ENCODE measurements at places on chromosomes 12 and 14. TPM values are rescaled to one million over a fixed set of nuclear protein-coding genes. Genes with fewer than 3 reads are reported as not detected.
A peak's percentile ranks its signal among the peaks of the same experiment; 100 is the strongest.

The MUCL1 gene
- not detected for total RNA-seq

The AICDA gene
- total RNA-seq, result not detected

- no peak for DNase-seq
Measured at GRCh38 chr14:73739174-73739898, 25.2 kb upstream of the PNMA1 start.

DNA sequence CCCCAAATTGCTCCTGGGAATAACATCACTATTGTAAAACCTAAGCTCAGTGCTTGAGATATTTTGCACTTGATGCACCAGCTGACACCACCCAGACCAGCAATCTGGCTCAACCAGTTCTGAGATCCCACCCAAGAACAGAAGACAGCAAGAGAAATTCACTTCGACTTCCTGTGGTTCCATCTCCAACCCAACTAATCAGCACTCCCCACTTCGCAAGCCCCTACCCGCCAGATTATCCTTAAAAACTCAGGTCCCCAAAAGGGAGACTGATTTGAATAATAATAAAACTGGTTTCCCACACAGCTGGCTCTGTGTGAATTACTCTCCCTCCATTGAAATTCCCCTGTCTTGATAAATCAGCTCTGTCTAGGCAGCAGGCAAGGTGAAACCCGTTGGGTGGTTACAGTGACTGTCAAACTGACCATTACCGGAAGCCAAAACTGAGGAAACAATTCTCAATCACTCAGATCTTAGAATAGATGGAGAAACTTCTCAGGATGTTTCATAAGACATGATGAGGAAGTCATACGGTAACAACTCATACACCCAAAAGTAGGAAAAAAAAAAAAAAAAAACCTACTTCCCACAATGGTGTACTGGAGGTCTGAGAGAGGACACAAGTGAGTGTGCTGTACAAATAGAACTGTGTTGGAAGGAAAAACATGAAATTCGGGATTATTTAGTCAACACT lies 92.4 kb downstream of the TMTC1 start:
- peak; percentile 8 for DNase-seq

- DNase-seq, result no peak
Measured at GRCh38 chr14:67928375-67928774, 108.8 kb downstream of the RAD51B start.

- DNase-seq, result peak; percentile 33
Measured at GRCh38 chr12:108955225-108955835, 65.5 kb downstream of the SVOP start.

The IL31 gene
- total RNA-seq, result not detected

The NEUROD4 gene
- total RNA-seq, result not detected

DNA sequence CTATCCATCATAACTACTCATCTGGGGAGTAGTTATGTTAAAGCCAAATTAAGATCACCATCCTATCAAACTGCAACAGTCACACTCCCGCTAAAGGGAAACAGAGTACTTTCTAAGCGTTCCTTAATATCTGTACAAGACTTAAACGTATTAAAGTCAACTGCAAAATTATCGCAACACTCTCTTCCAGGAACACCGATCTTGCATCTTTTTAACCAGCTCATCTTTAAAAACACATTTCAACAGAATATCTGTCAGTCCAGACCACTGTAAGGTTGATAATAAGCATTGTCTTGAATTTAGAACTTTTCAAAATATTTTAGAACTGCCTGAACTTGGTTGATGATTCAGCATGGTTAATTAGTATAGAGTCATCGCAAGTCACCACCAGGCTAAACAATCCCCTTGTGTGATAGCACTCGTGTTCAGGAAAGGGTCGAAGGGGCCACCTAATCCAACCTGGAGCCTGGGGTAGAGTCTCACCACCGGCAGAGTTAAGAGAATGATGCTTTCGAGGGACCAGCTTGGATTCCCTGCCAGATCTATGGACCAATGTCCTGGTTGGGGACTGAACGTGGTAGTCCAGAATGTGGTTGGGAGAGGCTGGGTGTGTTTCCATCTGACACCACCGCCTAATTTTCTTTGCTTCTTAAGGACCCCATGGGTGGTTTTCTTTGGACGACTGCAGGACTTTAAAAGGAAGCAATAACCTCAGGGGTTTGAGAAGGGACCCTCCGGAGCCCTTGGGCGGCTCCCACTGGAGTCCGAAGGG lies 890 bp downstream of the SPTLC2 start:
- peak; percentile 71 for DNase-seq

The ACSS3 gene
- total RNA-seq, result 0.26 TPM

DNA sequence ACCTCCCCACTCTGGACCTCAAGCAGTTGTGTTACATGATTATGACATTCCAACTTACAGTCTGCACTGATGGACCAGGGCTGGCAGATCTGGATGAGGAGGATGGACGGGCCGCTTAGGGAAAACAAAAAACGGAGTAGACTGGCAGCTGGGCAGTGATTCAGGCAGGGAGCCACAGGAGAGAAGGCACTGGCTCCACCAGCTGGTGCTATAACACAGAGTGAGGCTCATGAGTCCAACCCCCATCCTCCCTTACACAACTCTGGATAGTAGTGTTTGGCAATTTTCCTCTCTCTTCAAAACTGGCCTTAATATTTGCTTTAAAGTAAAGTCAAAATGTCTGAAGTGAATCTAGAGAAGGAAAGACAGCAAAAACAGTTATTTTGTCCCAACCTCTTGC lies 9.7 kb upstream of the RIC8B start:
- DNase-seq, result peak; percentile 5

GRCh38 chr12:50275556-50275955 lies 7.8 kb downstream of the LIMA1 start:
- peak; percentile 39 for DNase-seq

- DNase-seq, result no peak
Measured at GRCh38 chr12:129073157-129073915, 220.1 kb downstream of the GLT1D1 start.

DNA sequence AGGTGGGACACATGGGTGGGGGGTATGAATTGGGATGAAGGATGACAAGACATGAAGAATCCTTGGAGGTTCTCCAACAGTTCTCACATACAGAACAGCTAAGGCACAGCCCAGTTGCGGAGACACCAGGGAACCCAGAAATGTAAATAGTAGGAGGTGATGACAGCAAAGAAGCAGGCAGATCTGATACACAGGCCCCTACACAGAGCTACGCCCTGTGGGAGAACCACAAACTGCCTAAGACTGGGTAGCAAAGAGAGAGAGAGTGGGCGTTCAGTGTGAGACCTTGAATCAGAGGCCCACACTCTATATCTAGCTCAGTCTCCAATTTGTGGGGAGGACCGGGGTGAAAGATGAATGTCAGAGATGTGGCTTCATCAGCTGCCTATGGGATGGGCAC lies 9.5 kb upstream of the NUMB start:
- no peak for DNase-seq

- no peak for DNase-seq
Measured at GRCh38 chr12:89923091-89923490, 214.5 kb upstream of the ATP2B1 start.

GRCh38 chr12:97005174-97005573 lies 98.1 kb downstream of the NEDD1 start:
- DNase-seq, result no peak

DNA sequence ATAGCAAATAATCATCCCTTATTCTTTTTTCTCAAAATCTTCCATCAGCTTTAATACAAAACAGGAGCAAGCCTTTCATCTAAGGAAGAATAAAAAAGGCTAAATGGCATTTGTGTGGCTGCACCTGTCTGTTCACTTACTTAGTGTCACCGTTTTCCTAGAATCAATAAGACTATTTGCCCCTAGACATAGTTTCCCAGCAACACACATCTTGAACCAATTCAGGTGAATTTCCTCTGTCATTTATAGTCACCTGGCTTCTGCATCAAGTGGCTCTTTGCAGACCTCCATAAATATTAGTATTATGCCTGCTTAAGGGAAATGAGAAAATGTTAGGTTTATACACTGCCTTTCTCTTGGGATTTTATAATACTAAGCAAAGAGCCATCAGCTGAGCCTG lies 17.4 kb upstream of the GCH1 start:
- no peak for DNase-seq

DNA sequence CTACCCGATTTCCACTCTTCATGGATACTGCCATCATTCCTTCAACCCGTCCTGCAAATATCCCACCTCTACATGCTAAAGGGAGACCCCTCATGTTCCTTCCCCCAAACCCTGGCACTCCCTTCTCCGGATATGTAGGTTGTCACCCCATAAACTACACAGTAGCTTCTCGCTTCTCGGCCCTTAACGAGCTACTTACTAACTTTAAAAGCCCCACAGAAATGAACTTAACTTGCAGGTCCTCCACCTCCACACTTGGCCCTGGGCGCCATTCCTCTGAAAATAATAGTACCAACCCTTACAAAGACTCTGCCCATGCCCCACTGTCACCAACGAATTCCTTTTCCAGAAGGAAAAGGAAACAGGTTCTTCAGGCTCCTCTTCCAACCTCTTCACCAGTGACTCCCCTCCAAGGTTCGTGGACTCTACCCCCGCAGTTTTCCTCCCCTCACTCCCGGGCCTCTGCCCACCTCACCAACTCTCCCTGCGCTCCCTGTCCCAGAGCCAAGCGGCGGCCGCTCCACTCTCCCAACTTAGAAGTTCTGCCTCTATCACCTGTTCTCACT lies 1.2 kb downstream of the SPPL3 start:
- DNase-seq, result peak; percentile 16

GRCh38 chr12:6347367-6348338 lies 5.8 kb upstream of the TNFRSF1A start:
- DNase-seq, result no peak

DNA sequence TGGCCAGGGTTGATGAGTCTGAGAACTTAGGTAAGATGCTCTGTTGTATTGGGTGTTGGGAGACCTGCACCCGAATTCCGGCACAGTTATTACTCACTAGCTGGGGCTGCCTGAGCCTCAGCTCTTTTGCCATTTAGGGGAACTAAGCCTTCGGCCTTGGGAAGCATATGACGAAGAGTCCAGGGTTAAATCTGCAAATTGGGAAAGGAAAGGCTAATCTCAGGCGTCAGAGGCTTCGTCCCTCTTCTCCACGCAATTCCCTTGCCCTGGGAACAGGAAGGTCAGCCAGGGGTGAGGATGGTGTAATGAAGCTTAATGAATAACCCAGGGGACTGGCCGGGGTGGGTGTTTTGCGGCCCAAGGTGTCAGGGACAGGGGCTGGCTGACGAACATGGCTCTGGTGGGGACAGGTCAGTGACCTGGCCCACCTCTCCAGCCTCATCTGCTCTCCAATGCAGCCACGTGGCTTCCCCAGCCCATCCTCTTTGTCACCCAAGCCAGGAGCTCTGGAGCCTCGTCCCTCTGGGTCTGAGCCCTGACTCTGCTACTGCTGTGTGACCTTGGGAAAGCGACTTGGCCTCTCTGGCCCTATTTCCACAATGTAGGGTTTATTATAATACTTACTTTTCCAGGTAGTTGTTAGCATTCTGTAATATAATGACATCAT lies 3.8 kb upstream of the SDSL start:
- DNase-seq, result no peak

The AQP2 gene
- total RNA-seq, result not detected

The TROAP gene
- total RNA-seq, result 5.2 TPM

The PELI2 gene
- total RNA-seq, result 1.7 TPM

DNA sequence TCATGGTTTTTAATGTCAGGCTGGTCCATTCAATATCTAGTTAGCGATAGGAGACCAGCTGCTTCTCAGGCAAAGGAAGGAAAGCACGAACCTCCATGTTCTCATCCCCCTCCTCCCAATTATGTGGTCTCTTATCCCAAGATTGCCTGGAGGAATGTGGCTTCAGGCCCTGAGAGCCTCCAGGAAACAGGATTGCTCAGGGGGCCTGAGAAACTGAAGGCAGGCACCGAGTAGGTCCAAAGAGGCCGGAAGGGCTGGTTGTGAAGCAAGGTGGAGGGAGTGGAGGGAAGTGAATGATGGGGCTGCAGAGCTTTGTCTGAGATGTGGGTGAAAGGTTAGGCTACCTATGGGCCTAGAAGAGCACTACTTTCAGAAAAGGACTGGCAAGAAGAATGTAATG lies 188.2 kb upstream of the DDHD1 start:
- DNase-seq, result no peak

DNA sequence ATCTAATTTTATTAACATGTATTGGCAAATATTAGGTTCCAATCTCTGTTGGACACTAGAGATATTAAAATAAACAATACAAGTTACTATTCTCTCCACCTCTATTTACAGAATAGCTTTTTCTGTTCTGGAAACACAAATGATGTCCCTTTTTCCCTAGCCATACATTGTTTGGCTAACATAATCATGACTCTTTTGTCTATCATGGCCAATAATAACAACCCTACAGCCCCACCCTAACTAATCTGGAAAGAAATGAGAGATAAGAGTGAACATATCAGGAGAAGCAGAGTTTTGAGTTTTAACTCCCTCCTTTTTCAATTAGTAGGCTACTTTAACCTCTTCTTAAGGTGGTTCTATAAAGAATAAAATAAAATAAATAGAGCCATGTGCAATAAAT lies 40.2 kb downstream of the RASSF9 start:
- DNase-seq, result no peak

The NR1H4 gene
- total RNA-seq, result not detected

DNA sequence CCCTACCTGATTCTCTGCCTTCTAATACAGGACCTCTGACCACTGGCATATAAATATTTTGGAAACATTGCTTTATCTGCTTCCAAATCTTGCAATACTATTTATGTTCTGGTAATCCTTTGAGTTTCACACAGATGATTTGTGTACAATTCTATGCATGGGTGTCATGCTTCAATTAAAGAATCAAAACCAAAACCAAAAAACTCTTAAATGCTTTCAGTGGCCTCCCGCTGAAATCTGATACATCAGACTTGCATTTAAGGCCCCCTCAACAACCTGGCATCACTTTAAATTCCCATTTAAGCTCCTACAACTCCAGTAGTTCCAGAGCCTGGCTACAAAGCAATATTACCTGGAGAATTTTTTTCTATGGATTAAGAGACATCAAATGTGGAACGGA lies 221.7 kb upstream of the NAV3 start:
- DNase-seq, result no peak

- DNase-seq, result no peak
Measured at GRCh38 chr14:45242706-45243105, 10.3 kb downstream of the MIS18BP1 start.

GRCh38 chr14:93034671-93034994 lies 81.1 kb downstream of the ITPK1 start:
- DNase-seq, result no peak

The SERPINA9 gene
- not detected for total RNA-seq

The KRT71 gene
- total RNA-seq, result not detected

- no peak for DNase-seq
Measured at GRCh38 chr12:130989391-130989790, 35.7 kb downstream of the ADGRD1 start.

The DLK1 gene
- not detected for total RNA-seq

The RAPGEF3 gene
- total RNA-seq, result 3.9 TPM

The BCDIN3D gene
- 7.4 TPM for total RNA-seq

- peak; percentile 97 for DNase-seq
Measured at GRCh38 chr12:91413581-91414546, 231.2 kb upstream of the DCN start.

The AMHR2 gene
- total RNA-seq, result not detected

The IFT43 gene
- total RNA-seq, result 24.0 TPM

The RNASE4 gene
- 4.7 TPM for total RNA-seq

The KRT81 gene
- total RNA-seq, result 0.13 TPM

All from bronchial epithelial cell (primary cell).